ENCODE measurements at places on chromosomes 3 and 15.

DNA sequence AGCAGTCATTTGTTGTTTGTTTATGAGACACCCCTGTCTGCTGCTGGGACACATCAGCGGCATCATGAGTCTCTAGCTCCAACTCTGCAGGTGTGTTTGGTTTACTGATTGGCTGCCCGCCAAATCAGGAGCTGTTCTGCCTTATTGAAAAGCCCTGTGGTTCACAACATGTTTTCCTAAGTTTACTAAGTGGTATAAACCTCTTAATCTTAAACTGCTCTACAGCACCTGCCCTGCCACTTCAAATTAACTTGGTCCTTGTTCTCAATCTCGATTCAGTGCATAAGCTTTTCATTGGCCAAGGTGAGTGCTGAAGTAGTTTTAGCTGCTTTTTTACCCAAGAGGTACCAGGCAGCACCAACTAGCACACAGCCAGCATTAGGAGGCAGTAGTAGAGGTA is 77.8 kb upstream of the WDR72 start:
- DNase-seq: no peak

DNA sequence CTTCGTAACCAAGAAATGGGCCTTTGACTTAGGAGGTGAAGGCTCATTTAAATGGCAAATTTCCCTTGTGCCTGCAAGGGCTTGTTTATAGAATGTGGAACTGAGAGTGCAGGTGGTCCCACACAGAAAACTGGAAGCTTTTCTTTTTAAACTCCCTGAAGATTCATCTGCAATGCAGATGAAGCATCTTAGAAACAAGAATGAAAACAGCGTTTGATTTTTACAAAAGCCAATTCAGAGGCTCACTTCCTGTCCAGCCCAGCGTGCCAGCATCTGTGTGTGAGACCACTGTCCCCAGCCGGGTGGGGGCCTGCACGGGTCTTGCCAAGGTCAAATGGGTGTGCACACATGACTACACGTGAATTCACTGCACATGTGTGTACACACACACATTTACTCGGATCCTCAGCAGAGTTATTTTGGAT is 94.7 kb downstream of the LINGO1 start:
- no peak for DNase-seq

- no peak for DNase-seq
These were observed 116.3 kb downstream of the MITF start for GRCh38 chr3:69855436-69856162.

GRCh38 chr3:13745636-13746035 is 134.2 kb downstream of the WNT7A start:
- no peak for DNase-seq
